ENCODE measurements at places on chromosomes 16 and 17. TPM values are rescaled to one million over a fixed set of nuclear protein-coding genes. Genes with fewer than 3 reads are reported as not detected.

GRCh38 chr17:63542218-63542545 lies 8.1 kb upstream of the DCAF7 start:
- peaks cover 7% of the 10 kb centered on the region for H3K27me3 ChIP-seq
- H3K27ac ChIP-seq, result no peak overlapping the region
- no peak overlapping the region for H3K4me3 ChIP-seq
- no peaks in the 10 kb centered on the region for H3K36me3 ChIP-seq
- no peaks in the 10 kb centered on the region for H3K4me1 ChIP-seq

GRCh38 chr17:81551458-81552243 lies 502 bp downstream of the FAAP100 start:
- peak; percentile 87 for DNase-seq
- H3K27me3 ChIP-seq, result no peaks in the 10 kb centered on the region
- H3K4me1 ChIP-seq, result peaks cover 49% of the 10 kb centered on the region
- H3K36me3 ChIP-seq, result peaks cover 14% of the 10 kb centered on the region
- peak overlapping the region; percentile 65 for H3K27ac ChIP-seq
- peak overlapping the region; percentile 85 for H3K4me3 ChIP-seq

The TNK1 gene
- not detected for total RNA-seq

DNA sequence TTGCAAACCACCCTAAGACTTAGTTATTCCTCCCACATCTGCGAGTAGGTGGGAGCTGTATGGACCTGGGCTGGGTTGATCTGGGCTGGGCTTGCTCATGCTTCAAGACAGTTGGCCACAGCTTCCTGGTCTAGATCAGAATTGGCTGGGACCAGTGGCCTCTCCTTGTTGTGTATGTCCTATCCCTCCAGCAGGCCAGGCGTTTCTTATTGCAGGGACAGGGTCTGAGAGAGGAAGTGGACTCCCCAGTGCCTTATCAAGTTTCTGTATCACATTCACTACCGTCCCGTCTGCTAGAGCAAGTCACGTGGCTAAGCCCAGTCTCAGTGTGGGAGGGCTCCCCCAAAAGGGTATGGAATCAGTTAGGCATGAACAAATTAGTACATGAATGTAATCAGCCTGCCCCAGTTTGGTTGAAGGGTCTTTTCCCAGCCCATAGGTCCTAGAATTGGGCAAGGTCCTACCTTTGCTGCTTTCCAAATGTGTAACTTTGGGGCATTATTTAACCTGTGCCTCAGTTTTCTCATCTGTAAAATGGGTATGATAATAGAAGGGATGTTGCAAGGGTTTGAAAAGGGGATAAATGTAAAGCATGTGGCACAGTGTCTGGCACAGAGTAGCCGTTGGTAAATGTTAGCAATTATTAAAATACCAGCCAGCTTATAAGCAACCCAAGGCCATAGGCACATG lies 36.0 kb downstream of the NKD1 start:
- no peak overlapping the region for H3K27ac ChIP-seq
- H3K4me1 ChIP-seq, result no peaks in the 10 kb centered on the region
- H3K27me3 ChIP-seq, result peaks cover 3% of the 10 kb centered on the region
- no peak for DNase-seq

- peak; percentile 65 for DNase-seq
- peak overlapping the region; percentile 78 for H3K4me3 ChIP-seq
- peaks cover 13% of the 10 kb centered on the region for H3K4me1 ChIP-seq
- H3K36me3 ChIP-seq, result no peaks in the 10 kb centered on the region
- peak overlapping the region; percentile 90 for H3K27ac ChIP-seq
- no peaks in the 10 kb centered on the region for H3K27me3 ChIP-seq
These were observed 19.3 kb downstream of the CD2BP2 start for GRCh38 chr16:30335598-30336474.

DNA sequence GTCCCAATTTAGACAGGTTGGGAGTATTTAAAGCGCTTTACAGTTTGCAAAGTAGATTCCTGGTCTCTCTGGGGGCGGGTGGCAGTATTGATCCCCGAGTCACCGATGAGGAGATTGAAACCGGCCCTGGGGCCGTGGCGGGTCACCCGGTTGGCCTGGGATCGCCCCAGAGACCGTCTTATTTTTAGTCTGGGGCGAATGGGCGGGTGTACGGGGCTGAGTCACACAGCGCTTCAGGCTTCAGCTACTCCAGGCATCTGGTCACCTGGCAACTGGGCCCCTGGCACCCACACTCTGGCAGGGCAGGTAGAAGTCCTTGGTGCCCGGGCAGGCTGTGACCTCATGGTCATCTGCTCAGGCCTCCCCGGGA lies 669 bp downstream of the MIEF2 start:
- peak overlapping the region; percentile 78 for H3K4me3 ChIP-seq
- peak overlapping the region; percentile 67 for H3K27ac ChIP-seq
- peaks cover 10% of the 10 kb centered on the region for H3K36me3 ChIP-seq
- DNase-seq, result no peak

DNA sequence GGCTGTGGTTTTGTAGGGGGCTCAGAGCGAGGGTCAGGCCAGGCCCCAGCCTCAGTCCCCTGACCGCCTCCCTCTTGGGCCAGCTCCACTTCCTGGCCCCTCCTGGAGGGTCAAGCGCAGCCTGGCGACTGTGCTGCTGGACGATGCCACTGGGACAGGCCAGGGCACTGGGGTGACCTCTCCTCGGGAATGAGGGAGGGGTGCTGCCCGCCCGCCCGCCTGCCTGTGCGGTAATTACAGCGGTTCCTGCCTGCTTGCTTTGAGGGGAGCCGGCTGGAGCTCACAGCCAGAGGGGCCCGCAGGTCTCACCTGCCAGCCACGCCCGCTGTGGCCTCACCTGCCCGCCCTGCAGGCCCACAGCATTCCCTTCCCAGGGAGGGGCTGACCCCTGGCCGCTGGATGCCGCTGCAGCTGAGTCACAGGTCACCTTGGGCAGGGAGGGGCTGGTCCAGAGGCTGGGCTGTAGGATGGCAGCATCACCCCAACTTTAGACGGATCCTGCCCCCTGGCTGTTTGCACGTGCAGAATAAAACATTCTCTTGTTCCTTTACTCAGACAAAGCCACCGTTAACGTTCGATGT lies 76.7 kb upstream of the CBX4 start:
- H3K36me3 ChIP-seq, result no peaks in the 10 kb centered on the region
- H3K4me3 ChIP-seq, result no peak overlapping the region
- DNase-seq, result no peak
- H3K4me1 ChIP-seq, result peaks cover 7% of the 10 kb centered on the region
- H3K27me3 ChIP-seq, result peaks cover 3% of the 10 kb centered on the region

The FBXL16 gene
- 0.32 TPM for total RNA-seq

- H3K4me1 ChIP-seq, result peaks cover 1% of the 10 kb centered on the region
- H3K27me3 ChIP-seq, result no peaks in the 10 kb centered on the region
- no peaks in the 10 kb centered on the region for H3K36me3 ChIP-seq
- DNase-seq, result no peak
- no peak overlapping the region for H3K4me3 ChIP-seq
These were observed 5.7 kb upstream of the BANP start for GRCh38 chr16:87945351-87946042.

GRCh38 chr17:42775534-42776098 lies 2.4 kb downstream of the VPS25 start:
- peaks cover 29% of the 10 kb centered on the region for H3K4me1 ChIP-seq
- DNase-seq, result no peak
- H3K36me3 ChIP-seq, result peaks cover 17% of the 10 kb centered on the region
- H3K4me3 ChIP-seq, result no peak overlapping the region
- H3K27ac ChIP-seq, result no peak overlapping the region

DNA sequence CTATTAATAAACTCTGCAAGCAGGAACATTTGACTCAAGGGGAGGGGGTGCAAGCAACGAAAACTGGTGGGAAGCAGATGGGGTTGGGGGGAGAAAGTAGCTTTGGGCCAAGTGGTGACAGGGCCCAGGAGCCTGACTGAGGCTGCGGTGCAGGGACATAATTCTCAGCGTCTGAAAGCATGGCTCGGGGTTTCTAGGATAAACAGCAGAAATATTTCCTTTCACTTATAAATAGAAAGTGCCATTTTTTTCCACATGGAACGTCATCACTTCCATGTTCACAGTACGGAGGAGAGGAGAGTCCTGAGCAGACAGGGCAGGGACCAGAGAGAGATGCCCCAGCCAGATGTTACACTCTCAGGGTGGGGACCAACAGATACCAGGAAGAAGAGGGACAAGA lies 197.1 kb downstream of the ZFHX3 start:
- peak overlapping the region; percentile 53 for H3K4me3 ChIP-seq
- H3K36me3 ChIP-seq, result peaks cover 8% of the 10 kb centered on the region
- no peak for DNase-seq

- H3K4me3 ChIP-seq, result no peak overlapping the region
- no peak for DNase-seq
- no peaks in the 10 kb centered on the region for H3K27me3 ChIP-seq
- peaks cover 2% of the 10 kb centered on the region for H3K36me3 ChIP-seq
- peaks cover 20% of the 10 kb centered on the region for H3K4me1 ChIP-seq
These were observed 18.8 kb downstream of the LGALS3BP start for GRCh38 chr17:78960928-78961327.

GRCh38 chr17:10171581-10171981 lies 26.8 kb downstream of the GAS7 start:
- H3K36me3 ChIP-seq, result no peaks in the 10 kb centered on the region
- H3K4me1 ChIP-seq, result peaks cover 16% of the 10 kb centered on the region
- no peak for DNase-seq
- no peak overlapping the region for H3K4me3 ChIP-seq

- H3K4me3 ChIP-seq, result no peak overlapping the region
- no peaks in the 10 kb centered on the region for H3K27me3 ChIP-seq
- H3K4me1 ChIP-seq, result no peaks in the 10 kb centered on the region
- no peak for DNase-seq
These were observed 280.6 kb upstream of the SALL1 start for GRCh38 chr16:51431517-51432241.
